ENCODE measurements at places on chromosomes 3 and 15.

DNA sequence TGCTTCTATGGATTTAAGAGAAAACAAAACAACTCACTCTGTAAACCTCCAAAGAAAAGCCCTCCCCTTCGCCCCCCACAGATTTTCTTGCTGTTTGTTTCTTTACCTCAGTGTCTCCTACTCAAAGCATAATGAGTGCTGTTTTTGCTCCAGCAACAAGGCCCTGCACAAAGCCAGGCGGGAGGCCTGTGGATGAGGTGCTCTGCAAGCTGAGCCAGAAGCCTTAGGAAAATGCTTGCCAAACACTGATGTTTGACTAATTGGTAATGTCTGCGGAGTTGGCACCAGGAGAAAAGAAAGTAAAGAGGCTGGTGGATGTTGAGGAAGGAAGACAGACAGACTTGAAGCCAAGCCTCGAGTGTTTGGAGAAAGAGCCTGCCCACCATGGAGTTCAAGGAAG lies 99.7 kb downstream of the RARB start:
- DNase-seq = no peak

DNA sequence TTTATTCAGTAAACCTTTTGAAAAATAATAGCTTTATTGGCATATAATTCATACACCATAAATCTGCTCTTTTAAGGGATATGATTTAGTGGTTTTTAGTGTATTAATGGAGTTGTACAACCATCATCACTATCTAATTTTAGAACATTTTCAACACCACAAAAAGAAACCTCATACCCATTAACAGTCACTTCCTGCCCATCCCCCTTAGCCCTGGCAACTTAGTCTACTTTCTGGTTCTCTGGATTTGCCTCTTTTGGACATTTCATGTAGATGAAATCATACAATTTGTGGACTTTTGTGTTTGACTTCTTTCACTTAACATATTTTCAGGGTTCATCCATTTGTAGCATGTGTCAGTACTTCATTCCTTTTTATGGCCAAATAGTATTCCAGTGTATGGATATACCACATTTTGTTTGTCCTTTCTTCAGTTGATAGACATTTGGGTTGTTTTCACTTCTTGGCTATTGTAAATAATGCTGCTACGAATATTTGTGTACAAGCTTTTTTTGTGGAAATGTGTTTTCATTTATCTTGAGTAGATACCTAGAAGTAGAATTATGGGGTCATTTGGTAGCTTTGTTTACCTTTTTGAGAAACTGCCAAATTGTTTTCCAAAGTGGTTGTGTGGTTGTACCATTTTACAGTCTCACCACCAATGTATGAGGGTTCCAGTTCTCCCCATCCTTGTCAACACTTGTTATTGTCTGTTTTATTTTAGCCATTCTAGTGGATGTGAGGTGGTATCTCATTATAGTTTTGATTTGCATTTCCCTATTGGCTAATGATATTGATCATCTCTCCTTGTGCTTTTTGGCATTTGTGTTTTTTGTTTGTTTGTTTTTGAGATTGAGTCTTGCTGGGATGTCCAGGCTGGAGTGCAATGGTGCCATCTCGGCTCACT lies 45.8 kb downstream of the SMAD3 start:
- no peak for DNase-seq

DNA sequence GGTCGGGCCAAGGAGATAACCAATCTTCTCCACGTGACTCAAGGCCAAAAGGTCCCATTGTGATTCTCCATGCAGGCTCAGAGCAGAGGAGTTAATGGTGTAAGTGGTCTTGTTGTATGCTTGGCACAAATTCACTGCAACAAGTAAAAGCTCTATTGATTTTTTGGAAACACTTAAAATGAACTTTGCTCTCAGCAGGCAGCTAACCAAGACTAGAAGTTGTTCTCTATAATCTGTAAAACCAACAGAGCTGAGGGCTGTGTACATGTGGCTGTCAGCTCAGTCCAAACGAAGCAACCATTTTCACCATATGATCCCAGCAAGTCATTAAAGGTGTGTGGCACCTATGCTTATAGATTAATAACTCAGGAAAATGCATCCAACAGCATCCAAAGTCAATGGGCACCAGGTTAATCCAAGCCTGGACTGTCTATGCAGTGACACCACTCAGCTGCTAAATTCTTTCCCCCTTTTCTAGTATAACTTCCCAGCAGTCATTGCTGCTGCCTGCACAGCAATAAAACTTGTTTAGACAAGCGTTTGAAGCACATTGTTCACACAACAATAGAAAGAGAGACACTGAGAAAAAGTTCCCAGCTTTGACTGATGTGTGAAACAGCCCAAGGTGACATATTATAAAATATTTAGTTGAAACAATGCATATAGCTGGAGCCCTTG lies 603.8 kb upstream of the ADAMTS9 start:
- no peak for DNase-seq

DNA sequence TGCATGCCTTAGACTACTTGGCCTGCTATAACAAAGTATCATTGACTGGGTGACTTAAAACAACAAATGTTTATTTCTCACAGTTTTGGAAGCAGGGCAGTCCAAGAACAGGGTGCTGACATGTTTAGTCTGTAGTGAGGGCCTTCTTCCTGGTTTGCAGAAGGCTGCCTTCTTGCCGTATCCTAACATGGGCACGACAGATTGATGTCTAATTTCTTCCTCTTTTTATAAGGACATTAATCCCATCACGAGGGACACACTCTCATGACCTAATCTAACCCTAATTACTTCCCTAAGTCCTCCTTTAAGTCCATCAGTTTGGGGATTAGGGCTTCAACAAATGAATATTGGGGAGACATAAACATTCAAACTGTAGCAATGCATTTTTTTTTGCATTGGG lies 10.9 kb upstream of the GOLGA8B start:
- no peak for DNase-seq

- DNase-seq = no peak
Measured at GRCh38 chr3:30872879-30873278, 21.6 kb downstream of the GADL1 start.

- DNase-seq = no peak
Measured at GRCh38 chr3:4742359-4742758, 236.9 kb upstream of the BHLHE40 start.

GRCh38 chr3:6421666-6422445 lies 439.1 kb upstream of the GRM7 start:
- no peak for DNase-seq

- DNase-seq = no peak
Measured at GRCh38 chr3:119628816-119629445, 31.2 kb downstream of the PLA1A start.

DNA sequence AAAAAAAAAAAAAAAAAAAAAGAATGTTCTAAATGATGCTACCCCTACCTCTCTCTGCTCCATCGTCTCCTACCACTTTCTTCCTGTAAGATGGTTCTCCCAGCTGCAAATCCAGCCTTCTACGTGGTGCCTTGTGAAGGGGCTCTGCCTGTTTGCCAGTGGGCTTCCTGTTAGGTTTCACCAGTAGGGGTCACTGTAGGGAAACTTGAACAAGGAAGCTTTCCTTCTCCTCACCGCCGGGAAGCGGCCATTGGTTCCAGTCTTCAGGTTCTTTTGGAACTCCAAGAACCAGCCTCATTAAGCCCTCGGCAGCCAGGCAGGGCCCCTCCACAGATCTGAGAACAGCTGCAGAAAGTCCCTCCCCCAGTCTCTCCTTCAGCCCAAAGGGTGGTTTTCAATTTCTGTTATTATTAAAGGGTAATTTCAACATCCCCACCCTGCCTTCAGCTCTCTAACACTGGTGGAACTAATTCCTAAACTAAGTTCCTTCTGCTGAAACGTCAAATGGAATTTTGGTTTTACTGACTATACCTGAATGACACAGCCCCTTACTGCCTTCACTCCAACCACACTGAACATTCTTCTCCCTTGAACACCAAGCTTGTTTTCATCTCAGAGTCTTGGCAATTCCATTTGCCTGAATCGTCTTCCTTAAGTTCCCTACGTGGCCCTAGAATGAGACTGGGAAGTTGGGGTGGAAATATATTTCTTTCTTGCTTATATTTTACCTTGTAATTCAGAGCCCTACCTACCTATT lies 13.5 kb downstream of the MCCC1 start:
- DNase-seq = no peak

GRCh38 chr3:194105292-194105691 lies 30.7 kb upstream of the HES1 start:
- DNase-seq = no peak

GRCh38 chr3:124529826-124530571 lies 200.3 kb upstream of the UMPS start:
- no peak for DNase-seq

DNA sequence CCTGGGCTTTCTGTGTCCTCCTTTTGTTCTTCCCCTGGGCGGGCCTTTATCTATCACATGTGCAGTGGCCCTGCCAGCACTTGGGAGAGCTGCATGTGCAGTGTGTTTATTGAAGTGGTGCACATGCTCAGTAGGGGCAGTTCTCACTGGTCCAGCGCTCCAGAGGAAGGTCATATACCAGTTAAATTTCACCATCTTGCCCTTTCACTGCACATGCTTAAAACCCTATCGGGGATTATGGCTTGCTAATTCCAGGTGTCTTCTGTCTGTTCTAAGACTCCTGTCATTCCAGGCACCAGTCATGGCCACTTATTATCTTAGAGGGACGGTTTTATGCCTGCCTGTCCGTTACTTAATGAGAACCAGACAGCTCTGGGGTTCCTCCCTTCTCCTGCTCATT lies 52.2 kb downstream of the ROPN1B start:
- no peak for DNase-seq

DNA sequence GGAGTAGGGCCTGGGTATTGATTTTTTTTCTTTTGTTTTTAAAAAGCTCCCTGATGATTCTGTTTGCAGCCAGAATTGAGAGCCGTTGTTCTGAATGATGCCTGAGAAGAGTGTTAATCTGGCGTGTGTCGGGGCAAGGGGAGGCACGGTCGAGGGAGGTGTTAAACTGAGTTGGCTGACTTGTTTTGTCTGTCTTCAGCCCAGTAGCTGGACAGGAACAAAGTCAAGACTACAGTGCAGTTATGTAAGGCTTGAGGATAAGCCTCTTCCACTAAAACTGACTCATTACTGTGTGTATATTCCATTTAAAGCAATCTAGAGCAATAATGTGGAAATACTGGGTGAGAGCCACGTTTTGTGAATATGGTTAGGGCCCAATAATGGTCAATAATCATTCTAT lies 119.0 kb upstream of the DLG1 start:
- DNase-seq = no peak

DNA sequence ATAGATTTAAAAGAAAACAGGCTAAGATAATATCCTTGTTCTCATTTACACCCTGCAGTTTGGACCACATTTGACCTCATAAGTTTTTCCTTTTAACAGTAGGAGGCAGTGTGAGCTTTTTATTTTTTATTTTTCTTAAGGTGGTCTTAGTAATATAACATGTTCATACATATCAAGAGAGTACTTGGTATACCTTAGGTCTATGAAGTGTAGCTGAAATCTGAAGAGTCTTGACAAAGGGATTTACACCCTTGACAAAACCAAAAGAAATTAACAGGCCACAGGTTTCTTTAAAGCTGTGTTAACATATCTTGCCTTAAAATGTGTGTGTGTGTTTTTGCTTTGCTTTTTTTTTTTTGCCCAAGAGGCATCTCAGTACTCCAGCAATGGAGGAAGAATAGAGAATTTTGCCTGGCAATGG lies 3.2 kb downstream of the RAP2B start:
- no peak for DNase-seq

DNA sequence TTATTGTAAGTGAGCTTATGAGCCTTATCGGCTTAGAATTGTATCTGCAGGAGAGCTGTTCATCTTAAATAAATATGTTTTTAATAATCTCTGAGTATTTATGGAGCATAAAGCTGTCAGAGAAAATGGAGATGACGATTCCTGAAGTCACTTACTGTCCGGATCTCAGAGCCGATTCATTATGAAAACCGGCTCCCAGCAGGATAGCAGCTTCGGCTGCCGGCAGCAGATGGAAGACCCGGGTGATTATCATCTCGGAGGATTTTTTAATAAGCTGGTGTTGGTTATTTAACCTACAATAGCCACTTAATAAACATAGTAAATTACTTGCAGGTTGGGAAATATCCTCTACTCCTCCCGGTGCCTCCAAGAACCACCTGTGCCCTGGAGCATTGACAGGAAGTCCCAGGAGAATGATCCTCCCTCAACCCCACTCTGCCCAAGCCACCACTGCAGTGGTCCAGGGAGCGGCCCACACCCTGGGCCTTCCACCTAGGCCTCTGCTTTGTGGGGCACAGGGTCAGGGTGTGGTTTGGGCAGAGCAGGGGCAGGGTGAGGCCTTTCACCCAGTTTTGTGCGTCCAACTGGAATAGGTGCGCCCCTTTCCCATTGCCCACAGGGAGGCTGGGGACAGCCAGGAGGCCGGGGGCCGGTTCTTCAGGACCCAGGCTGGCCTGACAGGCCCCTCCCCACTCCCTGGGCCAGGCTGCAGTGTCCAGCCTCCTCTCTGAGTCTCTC lies 42.2 kb upstream of the PRR23E start:
- DNase-seq = no peak

- DNase-seq = no peak
Measured at GRCh38 chr3:127151992-127152650, 40.8 kb upstream of the PRR23E start.

- no peak for DNase-seq
Measured at GRCh38 chr3:29281094-29281343, 148 bp downstream of the RBMS3 start.

DNA sequence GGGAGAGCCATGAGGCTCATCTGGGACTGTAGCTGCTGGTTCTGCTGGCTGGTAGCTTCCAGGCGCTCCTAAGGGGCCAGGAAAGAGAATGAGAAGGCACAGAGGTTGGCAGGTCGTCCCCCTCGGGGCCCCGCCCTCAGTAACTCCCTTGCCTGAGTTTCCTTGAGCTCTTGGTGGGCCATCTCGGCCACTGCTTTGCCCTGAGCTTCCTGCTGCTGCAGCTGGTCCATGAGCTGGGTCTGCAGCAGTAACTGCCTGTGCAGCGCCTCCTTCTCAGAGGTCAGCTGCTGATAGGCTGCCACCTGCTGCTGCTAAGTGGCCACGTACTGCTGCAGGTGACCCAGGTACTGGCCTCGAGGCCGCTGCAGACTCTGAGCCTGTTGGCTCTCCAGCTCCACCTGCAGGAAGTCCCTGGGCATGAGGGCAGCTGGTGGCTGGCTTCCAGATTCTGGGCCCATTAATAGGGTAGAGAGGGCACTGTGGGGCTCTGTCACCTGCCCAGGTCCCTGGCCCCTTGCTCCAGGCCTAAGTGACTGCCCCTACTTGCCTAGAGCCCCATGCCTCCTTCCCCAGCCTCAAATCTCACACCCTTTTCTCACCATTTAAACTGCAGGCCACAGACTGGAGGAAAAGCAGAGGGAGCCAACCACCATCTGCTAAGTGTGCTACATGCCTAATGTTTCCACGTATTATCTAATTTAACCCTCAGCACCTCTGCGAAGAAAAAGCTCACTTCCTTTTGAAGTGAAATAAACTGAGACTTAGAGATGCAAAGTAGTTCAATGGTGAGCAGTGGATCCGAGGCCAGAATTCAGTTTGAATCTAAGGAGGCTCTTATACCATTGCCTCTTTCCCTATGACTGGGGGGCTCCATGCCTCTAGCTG lies 10.8 kb upstream of the VPS33B start:
- DNase-seq = no peak

DNA sequence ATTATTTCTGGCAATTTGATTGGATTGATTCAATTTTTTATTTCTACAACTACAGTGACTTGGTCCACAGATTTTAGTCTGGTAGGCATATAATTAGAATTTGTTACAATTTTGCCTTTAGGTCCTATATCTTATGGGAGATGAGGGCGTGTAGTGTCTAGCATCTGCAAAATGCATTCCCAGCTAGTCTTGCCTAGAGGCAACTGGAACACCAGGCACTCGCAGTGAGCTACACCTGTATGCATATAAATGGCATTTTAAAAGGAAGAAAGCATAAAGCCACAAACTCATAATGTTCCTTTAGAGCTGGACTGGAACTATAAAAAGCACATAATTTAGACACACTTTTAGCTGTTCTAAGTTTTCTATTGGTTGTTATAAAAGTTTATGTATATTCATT lies 17.9 kb upstream of the SPPL2A start:
- DNase-seq = no peak
